Stimulated activated CD8-positive, alpha-beta memory T cell treated with anti-CD3 and anti-CD28 coated beads, Interleukin-15, amount 100 ng/mL, for 1 hour (primary cell): ENCODE measurements at places on chromosomes 4 and X.

GRCh38 chrX:118655561-118656246 lies 71.7 kb upstream of the IL13RA1 start:
- DNase-seq: no peak

DNA sequence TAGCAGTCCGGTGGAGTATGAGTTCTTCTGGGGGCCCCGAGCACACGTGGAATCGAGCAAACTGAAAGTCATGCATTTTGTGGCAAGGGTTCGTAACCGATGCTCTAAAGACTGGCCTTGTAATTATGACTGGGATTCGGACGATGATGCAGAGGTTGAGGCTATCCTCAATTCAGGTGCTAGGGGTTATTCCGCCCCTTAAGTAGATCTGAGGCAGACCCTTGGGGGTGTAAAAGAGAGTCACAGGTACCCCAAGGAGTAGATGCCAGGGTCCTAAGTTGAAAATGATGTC lies 852 bp downstream of the MAGEH1 start:
- no peak for DNase-seq

- no peak for DNase-seq
Measured at GRCh38 chr4:189823591-189823990, 117.1 kb upstream of the FRG1 start.

DNA sequence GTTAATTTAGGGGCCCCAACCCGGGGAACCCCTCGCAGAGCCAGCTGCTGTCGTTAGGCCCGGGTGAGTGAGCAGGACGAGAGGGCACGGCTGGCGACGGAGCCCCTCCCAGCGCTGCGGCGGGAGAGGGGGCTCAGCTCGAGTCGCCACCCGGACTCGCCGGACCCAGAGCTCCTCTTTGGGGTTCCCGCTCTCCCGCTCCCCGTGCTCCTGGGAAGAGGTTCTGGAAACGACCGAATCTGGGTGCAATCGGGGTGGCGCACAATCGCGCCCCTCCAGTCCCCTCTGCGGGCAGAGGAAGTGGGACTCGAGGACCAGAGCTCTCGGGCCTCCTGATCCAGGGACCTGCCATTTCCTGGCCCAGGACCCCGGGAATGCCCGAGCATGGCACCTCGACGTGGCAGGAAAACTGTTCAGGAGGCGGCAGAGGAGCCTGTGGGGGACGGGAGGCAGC lies 37.3 kb upstream of the ARAF start:
- DNase-seq: no peak
